ENCODE measurements at places on chromosomes 4 and X. TPM values are rescaled to one million over a fixed set of nuclear protein-coding genes. Genes with fewer than 3 reads are reported as not detected.

The TRIM2 gene
- total RNA-seq = 36.0 TPM

DNA sequence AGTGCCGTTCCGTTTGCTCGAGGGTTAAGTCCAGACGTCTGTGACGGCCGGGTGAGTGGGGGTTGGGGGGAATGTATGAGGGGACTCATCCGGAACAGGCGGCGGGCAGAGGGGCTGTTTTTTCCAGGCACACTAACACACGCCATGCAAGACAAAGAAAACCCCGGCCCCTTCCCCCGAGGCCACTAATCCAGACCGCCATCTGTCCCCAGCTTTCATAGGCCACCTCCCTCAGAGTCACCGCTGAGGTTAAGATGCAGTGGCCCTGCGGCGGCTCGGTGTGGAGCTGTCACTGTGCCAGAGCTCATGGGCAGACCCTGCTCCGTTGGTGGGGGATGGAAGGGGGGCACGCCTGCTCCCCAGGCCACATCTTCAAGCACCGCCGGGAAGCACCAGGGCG is 34.1 kb downstream of the SORCS2 start:
- no peak for DNase-seq

- DNase-seq = no peak
Measured at GRCh38 chr4:177119021-177119471, 190.6 kb upstream of the NEIL3 start.

DNA sequence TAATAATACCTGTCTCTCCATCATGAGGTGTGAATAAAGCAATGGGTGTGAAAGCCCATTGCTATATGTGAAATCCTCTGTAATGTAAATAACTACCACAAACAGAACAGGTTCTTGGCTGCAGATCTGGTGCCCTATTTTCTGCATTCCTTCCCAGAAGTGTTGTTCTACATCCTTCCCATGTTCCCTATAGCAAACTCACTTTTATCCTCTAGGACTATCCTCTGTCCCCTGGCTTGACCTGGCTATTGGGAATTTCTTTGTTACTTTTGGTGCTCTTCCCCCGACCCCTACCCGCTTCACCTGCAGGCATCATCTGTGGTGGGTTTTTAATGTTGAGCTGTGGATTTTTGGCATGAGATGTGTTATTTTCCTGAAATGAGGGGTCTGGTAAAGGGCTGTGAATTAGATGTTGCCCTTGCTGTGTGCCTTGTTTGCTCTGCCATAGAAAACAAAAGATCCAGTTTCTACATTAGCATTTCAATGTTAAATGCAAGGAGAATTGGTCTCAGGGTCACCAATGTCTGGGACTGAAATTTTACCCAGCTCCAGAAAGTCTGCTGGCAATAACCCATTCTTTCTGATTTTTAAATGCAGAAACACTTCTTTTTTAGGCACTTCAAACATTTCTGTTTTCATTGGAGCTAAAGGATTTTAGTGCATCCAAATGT is 13.6 kb upstream of the FREM3 start:
- no peak for DNase-seq

DNA sequence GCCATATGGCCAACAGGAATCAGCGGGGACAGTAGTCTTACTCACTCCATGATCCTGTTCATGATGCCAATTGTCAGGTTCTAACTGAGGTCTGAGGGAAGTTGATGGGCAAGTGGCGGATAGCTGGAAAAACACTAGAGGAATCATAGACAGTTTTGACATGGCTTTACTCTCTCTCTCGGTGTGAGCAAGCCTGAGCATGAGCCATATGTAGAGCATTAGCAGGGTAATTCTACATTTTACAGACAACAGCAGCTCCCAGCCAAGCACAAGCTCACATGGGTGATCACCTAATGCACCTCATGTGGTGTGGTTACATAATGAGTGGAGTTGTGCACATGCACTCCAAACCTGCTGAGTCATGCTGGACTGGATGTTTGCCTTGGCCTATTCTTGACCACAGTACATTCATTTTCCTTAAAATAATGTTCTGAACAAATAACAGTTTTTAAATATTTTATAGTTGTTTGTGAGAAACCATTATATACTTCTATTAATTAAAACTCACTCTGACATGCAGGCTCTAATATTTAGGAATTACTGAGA is 429.2 kb downstream of the GPAT3 start:
- DNase-seq = no peak

Measured in osteocyte (in vitro differentiated cells).